Stimulated activated CD8-positive, alpha-beta memory T cell treated with anti-CD3 and anti-CD28 coated beads, Interleukin-7, amount 100 ng/mL, for 48 hours (primary cell): ENCODE measurements at places on chromosomes 13 and 19.

GRCh38 chr13:112117258-112117954 is 50.5 kb downstream of the SOX1 start:
- DNase-seq = no peak

DNA sequence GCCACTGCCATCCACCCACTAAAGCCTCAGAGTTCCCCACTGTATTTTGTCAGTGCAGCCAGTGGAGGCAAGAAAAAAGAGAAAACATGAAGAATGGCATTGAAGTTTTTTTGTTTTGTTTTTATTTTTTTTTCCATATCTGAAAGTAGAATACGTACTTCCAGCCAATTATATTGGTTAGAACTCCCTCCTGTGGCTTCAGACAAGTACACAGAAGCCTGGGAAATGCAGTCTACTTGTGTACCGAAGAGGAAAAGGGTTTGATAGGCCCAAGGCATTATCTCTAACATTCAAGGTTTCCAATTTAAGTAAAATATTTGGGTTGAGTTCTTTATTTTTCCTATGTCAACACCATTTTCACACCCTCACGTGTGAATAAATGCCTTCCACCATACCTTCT is 696.2 kb upstream of the GPC6 start:
- no peak for DNase-seq

- DNase-seq = no peak
These were observed 8.1 kb upstream of the ANGPTL4 start for GRCh38 chr19:8355631-8356402.

GRCh38 chr13:87094646-87095045 is 576.5 kb upstream of the SLITRK5 start:
- DNase-seq = no peak

- DNase-seq = no peak
These were observed 35.4 kb downstream of the ARHGAP35 start for GRCh38 chr19:46896076-46896794.

DNA sequence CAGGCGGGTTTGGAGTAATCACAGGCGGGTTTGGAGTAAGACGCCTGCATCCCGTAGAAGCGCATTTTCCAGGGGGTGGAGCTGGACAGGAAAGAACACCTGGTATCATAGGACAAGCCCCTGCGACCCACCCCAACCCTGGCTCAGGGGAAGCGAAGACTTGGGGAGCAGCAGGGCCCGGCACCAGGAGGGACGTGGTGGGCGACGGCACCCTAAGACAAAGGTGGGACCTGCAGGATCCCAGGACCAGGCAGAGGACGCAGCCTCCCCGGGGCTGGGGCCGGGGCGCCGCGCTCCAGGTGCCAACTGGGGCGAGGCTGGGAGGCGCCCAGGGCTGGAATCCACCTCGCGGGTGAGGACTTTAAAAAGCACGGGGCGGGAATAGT is 520 bp downstream of the ZNF600 start:
- DNase-seq = no peak

DNA sequence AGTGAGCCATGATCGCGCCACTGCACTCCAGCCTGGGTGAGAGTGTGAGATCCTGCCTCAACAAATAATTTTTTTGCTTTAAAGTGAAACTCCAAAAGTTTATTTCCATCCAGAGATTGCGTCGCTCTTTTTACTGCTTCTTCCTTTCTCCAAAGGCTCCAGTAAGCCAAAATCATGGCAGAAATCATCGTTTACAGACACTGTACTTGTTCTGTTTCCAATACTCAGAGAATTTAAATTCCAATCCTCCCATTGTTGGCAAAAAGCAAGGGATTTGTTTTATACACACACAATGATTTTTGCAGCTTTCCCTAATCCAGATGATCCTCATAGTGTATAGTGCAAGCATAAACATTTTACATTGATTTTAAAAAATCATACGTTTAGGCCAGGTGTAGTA is 15.3 kb downstream of the FBXO27 start:
- no peak for DNase-seq

- DNase-seq = no peak
These were observed 270.9 kb upstream of the NBEA start for GRCh38 chr13:34671137-34671536.
